Cerebellum (tissue), 4 donors: ENCODE measurements at places on chromosomes 13 and 19. TPM values are rescaled to one million over a fixed set of nuclear protein-coding genes. Genes with fewer than 3 reads are reported as not detected.
A peak's percentile ranks its signal among the peaks of the same experiment; 100 is the strongest.

SIGLEC12 gene
- 0.18 TPM for total RNA-seq

GZMM gene
- not detected for total RNA-seq

ZNF625 gene
- total RNA-seq, result 23.8 TPM

CCDC122 gene
- 4.2 TPM for total RNA-seq

ASF1B gene
- 4.4 TPM for total RNA-seq

STARD13 gene
- total RNA-seq, result 28.0 TPM

GRCh38 chr19:28466107-28467045 lies 746.6 kb downstream of the UQCRFS1 start:
- peak; percentile 20 for DNase-seq

GRCh38 chr13:51556740-51557139 lies 27.5 kb upstream of the WDFY2 start:
- DNase-seq, result no peak

DNA sequence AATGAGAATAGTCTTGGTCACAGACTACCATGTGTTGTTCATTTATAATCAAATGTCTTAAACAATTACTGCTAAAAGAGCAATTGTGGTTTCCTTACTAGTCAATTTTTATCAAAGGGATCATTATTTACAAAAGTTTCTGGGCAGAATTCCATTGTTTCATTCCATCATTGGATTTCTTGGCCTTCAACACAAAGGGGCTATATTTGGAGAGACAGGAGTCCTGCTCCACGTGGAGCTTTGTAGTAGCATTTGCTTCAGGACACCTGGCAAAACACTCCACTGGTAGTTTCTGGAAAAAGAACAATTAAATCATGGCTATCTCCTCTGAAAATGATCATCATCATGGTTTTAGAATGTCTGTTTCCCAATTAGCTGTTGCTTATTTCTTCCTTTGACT lies 22.3 kb upstream of the STARD13 start:
- DNase-seq, result no peak

GRCh38 chr19:18204394-18205199 lies 755 bp upstream of the RAB3A start:
- DNase-seq, result no peak

GRCh38 chr19:44658069-44658733 lies 13.1 kb upstream of the CEACAM19 start:
- no peak for DNase-seq

DNA sequence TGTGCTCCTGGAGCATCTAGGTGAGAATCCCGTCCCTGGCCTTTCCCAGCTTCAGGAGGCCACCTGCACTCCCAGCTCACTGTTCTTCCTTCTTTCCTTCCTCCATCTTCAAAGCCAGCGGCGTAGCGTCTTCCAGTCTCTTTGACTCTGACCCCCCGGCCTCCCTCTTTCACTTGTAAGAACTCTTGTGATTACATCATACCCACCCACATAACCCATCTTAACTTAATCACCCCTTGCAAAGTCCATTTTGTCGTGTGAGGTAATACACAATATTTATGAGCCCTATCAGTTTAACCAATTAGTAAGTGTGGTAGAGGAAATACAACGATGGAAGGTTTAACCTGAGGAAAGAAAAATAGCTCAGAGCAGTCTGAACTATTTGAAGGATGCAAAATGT lies 4.6 kb upstream of the CDC16 start:
- no peak for DNase-seq

- DNase-seq, result no peak
These were observed 6.8 kb downstream of the PIK3R2 start for GRCh38 chr19:18159810-18160209.

DNA sequence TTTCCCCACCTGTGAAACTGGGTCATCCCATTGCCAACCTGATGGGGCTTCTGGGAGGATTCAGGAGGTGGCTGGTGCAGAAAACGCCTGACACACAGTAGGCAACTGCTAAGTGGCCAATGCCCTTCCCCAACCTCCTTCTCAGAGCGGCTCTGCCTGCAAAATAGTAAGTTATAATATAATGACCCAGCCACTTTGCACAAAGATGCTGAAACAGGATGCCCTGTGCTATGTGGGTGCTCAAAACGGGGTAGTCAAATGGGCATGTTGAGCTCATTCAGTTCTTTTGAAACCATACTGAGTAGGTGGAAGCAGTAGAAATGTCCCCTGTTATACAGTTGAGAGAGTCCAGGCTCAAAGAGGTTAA lies 507 bp downstream of the MARCHF2 start:
- no peak for DNase-seq
